ENCODE measurements at places on chromosomes 16 and 17.
A peak's percentile ranks its signal among the peaks of the same experiment; 100 is the strongest.

DNA sequence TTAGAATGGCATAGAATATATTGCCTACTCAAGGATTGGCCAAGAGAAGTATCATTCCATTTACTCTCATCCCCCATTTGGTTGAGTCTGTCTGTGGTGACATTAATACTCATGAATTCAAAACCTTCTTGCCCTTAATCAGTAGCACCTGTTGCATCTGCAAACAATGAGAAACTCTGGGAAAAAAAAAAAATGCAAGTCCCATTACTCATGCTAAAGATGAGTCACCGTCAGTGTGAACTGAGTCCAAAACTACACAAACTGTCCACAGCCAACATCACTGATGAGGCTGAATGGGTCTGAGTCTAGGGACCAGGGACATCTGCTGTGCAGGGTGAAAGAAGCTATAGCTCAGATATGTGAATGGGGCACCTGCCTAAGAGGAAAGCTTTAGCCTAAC is 96.9 kb upstream of the ADAMTS18 start:
- DNase-seq = peak; percentile 16

DNA sequence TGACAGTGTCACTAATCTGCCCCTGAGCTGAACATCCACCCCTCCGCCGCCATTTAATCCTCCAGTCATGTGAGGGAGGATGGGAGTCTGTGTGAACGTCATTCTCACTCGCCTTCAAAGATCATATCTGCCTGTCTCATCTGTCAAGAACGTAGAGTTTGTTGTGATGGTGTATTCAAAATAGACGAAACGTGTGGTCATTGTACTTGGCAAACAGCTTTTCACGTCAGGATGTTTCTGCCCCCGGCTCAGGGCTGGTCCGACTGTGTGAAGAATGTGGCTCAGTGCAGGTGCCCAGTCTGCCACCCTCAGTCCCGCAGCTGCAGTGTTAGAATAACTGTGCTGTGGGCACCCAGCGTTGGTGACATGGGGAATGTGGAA is 148.0 kb downstream of the KCNJ12 start:
- peak; percentile 43 for DNase-seq

DNA sequence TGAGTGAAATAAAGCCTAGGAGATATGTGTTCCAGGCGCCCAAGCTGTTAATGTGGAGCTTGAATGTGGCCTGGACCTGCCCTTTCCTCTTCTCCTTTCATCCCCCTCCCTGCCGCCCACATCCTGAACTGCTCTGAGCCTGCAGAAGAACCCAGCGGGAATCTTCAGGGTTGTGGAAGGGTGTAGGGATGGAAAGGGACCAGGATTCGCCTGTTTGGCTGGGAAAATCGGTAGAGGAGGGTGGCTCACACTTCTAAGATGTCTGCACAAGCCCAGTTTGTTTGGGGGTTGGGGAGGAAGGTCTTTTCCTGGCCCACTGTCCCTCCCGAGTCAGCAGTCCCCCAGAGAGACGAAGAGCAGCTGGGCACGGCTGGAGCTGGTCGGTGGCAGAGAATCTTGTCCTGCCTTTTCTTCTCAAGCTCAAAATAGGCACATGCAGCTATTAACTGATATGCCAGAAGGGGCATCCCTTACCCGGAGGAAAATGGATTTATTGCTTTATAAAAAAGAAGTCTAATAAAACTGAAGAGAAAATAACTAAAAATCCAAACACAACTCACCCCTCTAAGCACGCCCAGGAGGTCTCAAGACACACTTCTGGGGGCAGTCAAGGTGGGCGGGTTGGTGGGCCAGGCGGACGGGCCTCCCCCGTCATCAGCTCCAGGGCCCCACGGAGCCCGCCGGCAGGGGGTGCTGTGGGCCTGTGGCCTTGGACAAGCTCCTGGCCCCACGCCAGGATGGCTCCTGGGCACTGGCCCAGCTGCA is 11.5 kb upstream of the PITPNA start:
- peak; percentile 63 for DNase-seq

DNA sequence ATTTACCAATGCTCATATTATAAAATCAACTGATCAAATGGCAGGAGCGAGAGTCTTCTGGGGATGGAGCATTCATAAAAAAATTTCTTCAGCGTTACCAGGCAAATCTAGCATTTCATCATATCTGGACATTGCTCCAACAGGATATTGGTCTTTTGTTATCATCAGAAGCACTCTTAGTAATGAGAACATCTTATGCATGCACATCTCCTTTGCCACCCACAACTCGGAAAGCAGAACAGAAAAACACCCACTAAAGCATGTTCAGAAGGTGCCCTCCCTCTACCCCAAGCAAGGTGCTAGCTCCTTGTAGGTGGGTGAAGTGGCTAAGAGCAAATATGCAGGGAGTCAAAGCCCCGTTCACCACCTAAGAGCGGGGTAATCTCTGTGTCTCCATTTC is 18.9 kb downstream of the ARHGAP17 start:
- DNase-seq = no peak

DNA sequence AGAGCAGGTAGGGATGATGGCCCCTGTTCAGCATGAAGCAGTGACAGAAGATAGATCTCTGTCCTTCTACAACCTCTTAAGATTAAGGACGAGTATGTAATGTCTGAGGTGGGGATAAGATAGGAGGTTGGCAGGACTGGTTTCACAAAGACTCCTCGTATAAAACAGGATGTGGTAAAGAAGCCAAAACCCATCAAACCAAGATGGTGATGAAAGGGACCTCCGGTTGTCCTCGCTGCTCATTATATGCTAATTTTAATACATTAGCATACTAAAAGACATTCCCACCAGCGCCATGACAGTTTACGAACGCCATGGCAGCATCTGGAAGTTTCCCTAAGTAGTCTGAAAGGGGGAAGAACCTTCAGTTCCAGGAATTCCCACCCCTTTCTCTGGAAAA is 27.3 kb downstream of the MIS12 start:
- DNase-seq = no peak

DNA sequence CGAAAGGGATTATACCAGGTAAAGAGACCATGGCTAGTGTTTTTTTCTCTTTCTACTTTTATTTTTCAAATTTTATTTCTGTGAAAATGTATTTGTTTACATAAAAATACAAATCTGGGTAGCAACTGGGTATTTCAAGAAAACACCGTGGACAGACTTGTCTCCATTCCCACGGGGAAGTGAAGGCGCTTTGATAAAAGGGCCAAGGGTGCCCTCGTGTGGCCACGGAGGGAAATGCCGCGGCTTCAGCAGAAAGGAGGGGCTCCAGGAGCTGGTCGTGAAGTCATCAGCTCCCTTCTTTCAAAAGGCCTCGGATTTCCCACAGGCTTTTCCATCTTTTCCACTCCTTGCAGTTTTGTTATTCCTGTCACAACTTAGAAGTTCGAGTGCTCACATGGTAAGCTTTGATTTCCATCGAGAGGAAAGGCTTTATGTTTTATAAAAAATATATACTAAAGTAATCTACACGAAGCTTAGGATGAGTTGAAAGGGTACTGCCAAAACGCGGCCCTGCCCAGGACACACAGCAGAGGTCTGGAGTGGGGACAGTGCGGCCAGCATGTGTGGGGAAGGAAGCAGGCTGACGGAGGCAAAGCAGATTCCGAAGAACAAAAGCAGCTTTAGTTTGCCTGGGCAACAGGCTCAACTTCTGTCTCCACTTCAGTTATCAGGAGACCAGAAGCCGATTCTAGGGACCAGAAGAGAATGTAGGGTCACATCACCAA is 15.3 kb upstream of the MNT start:
- DNase-seq = peak; percentile 57

- no peak for DNase-seq
These were observed 607.5 kb downstream of the TOX3 start for GRCh38 chr16:51939378-51939871.

GRCh38 chr17:82325286-82326180 is 8.0 kb downstream of the SECTM1 start:
- no peak for DNase-seq

GRCh38 chr16:85156869-85157268 is 44.6 kb upstream of the CIBAR2 start:
- no peak for DNase-seq

- peak; percentile 86 for DNase-seq
These were observed 12.0 kb downstream of the UNC13D start for GRCh38 chr17:75832164-75832651.

DNA sequence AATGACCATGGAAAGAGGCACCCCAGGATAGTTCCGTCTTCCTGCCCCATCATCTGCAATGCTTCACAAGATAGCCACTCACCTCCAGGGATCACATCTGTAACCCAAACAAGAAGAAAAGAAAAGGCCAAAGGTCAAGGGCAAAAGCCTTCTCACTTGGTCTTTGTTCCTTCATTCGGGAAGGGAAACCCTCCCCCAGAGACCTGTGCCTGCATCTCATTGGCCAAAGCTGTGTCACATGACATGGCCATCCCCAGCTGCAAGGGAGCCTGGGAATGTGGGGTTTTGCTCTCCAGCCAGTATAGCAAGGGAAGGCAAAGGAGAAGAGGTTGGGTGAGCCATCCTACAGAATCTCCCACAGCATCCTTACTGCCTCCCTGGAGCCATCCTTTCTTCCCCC is 47.9 kb downstream of the NOL11 start:
- DNase-seq = no peak

GRCh38 chr16:57590654-57591085 is 37.8 kb upstream of the ADGRG1 start:
- DNase-seq = no peak

GRCh38 chr17:55069983-55070529 is 101.5 kb downstream of the STXBP4 start:
- DNase-seq = no peak

- DNase-seq = peak; percentile 71
These were observed 2.9 kb downstream of the SLC16A3 start for GRCh38 chr17:82231562-82232321.

- peak; percentile 95 for DNase-seq
These were observed 20.5 kb downstream of the CDC42EP4 start for GRCh38 chr17:73291260-73291801.

GRCh38 chr16:66278111-66278531 is 88.4 kb upstream of the CDH5 start:
- DNase-seq = no peak

GRCh38 chr16:66510711-66511601 is 39.0 kb downstream of the TK2 start:
- no peak for DNase-seq

GRCh38 chr17:13413001-13413400 is 188.7 kb downstream of the HS3ST3A1 start:
- no peak for DNase-seq

DNA sequence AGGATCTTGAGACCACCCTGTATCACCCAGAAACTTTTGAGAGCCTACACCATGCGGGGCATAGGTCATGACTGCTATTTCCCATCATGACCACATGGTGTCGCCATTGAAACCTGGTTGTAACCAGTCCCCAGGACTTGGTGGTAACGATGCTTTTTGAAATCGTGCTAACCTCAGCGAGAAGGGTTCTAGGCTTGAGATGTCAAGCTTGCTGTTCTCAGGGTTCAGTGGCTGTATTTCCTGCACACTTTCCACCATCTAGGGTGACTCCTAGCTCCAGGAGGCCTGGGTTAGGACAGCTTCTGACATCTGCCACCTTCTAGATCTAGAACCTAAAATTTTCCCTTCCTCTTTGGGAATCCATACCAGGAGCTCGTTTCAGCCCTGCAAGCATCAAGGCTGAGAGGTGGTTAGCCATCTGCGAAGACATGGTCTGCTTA is 13.0 kb upstream of the SPNS3 start:
- DNase-seq = peak; percentile 60

DNA sequence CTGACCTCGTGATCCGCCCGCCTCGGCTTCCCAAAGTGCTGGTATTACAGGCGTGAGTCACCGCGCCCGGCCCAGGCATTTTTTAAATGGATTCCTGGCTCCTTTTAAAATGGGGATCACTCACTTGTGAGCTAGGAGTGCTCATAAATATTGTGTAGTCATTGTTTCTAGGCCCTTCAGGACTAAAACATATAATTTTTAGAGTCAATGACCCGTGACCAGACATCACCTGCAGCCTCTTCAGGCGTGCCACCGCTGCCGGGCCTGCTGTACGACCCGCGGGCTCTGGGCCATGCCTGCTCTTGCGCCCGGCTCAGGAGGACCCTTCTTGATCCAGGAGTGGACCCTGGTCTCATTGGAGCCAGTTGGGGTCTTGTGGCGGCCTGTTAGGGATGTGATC is 30.8 kb downstream of the EFCAB5 start:
- no peak for DNase-seq

DNA sequence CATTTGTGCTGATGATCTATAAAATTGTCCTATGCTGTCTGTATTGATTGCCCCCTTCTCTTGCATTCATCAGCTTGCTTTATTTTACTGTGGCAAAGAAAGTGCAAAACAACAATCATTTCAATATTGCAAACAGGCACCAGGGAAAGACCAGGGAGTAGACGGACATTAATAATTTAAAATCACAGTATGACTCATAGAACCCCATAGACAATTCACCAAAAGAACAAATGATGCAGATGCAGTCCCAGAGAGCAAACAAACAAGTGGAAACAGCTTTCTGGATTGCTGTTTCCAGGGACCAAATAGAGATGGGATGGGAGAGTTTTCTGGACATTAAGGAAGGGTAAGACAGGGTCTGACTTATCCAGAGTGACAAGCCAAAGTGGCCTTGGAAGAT is 70.1 kb downstream of the ABCC12 start:
- DNase-seq = no peak

GRCh38 chr16:31429314-31429713 is 1.2 kb upstream of the COX6A2 start:
- no peak for DNase-seq

DNA sequence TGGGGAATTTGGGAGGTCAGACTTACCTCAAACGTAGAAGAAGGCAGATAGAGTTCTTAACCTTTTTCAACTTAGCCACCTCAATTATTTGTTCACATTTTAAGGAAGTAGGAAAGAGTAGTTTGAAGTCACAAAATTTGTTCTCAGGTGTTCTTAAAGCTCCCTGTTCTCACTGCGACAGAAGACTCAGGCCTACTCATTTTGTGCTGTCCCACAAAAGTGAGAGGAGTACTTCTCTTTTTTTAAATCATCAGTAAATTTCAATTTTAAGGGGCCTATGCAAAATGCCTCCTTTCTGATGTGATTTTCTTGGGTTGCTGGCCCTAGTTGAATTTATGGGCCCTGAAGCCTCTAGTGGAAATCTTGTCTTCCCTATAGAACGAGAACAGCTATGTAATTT is 133.4 kb downstream of the MAP2K6 start:
- no peak for DNase-seq

DNA sequence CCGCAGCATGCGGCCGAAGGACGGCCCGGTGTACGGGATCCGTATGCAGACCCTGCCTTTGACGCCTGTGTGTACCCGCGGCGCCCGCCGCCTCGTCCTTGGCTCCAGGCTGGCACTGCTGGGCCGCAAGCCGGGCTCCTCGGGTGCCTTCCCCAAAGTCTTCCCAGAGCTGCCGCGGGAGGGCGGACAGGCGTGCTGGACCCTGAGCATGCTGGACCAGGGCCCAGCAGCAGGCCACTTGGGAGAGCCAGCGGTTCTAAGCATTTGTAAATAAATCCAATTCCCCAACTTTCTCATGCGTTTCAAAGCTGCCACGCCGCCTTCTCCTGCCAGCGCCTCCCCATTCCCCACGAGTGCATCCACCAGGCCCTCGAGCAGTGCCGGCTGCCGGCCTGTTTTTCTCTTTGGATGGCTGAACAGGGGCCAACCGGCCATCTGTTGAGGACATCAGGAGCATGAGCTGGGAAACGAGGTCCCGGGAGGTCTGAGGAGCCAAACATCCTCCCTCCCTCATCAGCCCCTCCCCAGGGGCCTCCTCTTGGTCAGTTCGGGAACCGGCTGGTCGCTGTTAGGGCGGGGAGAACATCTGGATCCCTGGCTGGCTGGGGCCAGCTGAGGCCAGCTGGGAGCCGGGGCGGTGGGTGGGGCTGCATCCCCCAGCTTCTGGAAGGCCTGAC is 20.5 kb upstream of the PABPN1L start:
- DNase-seq = no peak

GRCh38 chr17:46115699-46116098 is 77.5 kb downstream of the KANSL1 start:
- DNase-seq = no peak
